ENCODE measurements at places on chromosomes 1 and 21.

DNA sequence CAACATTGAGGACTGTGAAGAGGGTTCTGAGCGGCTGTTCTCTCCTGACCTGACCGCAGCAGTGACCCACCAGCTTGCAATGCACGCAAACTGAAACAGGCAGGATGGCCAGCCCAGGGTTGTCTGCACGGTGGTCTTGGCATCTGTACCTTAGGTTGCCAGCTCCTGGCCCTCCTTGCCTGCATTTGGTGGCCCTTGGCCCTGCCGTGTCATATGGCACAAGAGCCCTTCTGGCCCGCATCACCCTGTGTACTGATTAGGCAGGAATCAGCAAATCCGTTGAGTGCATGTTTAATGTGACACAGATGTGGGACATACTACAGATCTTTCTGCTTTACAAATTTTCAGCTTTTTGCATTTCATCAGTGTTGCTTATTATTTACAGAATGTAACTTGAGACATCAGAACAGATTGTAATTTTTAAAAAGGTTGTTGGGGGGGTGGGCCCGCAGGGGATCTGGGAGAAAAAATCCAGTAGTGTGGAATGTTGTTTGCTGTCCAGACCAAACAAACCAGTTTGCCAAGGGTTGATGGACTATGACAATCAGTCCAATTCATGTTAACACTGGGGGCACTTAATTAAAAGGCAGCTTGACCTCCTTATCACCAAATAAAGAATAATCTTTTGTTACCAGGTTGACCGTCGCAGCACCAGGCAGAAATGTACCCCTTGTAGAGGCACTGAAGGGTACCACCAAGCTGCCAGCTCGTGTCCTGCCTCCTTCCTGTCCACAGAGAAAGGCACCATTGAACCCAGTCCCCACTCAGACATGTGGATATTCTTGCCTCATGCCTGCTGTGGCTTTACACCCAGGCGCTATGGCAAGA, 132.6 kb downstream of the DHRS3 start:
- DNase-seq, result no peak

- DNase-seq, result no peak
Measured at GRCh38 chr1:201551877-201552731, 13.2 kb downstream of the NAV1 start.

DNA sequence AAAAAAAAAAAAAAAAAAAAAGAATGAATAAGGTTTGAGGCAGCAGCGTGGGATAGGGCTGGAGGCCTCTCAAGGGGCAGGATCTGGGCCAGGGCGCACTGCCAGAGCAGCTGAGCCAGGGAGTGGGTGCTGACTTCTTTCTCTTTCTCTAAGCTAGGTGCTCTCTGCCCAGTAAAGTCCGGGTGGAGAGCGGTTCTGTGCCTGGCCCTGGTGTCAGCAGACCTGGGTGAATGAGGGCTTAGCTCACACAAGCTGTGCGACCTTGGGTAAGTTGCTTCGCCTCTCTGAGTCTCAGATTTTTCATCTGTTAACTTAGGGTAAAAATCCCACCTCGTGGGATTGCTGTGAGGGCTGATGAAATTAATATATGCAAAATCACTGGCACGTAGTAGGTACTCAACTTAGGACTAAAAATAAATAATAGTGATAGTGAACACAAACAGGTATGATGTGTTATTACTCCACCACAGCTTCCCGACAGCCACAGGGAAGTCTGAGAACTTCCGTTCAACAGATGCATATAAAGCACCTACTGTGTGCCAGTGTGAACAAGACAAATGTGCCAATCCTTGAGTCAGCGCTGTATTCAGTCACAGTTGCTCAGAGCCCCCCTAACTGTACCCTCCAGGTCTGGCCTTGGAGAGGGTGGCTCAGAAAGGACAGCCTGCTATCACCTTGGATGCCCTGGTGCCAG, 2.0 kb upstream of the FAM131C start:
- no peak for DNase-seq

GRCh38 chr1:245058436-245058835, 96.3 kb upstream of the KIF26B start:
- DNase-seq, result no peak

DNA sequence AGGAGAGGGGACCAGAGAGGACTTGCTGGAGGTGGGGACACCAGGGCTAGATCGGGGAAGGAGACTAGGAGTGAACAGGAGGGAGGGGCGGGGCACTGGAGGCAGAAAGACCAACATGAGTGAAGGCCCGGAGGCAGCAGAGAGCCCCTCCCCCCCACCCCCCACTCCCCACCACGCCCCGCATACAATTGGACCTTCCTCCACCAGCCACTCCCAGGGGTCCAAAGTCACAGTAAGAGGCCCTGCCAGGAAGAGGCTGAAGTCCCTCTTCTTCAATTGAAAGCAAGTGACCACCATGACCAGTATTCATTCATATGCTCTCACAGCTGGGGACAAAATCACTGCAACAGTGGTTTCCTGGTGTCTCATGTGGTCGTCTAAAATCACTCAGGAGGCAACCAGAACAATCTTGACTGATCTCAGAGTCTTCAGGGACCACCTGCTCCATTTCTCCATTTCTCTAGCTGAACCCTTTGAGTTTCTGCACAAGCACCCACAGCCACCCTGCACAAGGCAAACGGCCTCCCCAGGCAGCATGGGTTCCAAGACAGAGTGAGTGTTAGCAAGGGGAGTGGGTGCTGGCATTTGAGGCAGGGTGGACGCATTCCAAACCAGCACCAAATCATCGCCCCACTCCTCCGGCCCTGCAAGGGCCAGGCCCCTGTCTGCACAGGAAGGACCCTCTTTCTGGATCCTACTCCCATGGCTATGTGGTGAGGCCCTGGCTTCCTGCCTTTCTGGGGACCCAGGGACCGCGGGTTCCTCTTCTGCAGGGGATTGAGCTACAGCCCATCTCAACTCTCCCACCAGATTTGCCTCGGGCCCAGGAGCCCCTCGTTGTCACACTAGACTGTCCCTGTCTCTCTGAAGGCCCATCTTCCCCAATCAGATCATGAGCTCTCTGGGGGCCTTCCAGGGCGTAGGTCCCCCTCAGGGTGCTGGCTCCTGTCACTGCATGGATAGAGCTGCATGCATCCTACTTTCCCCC, 17.0 kb downstream of the LAPTM5 start:
- DNase-seq, result no peak

GRCh38 chr1:113141650-113142473, 68.9 kb downstream of the LRIG2 start:
- DNase-seq, result no peak
